ENCODE measurements at places on chromosomes 4 and X. TPM values are rescaled to one million over a fixed set of nuclear protein-coding genes. Genes with fewer than 3 reads are reported as not detected.

MGAT4D gene
- total RNA-seq, result not detected

DNA sequence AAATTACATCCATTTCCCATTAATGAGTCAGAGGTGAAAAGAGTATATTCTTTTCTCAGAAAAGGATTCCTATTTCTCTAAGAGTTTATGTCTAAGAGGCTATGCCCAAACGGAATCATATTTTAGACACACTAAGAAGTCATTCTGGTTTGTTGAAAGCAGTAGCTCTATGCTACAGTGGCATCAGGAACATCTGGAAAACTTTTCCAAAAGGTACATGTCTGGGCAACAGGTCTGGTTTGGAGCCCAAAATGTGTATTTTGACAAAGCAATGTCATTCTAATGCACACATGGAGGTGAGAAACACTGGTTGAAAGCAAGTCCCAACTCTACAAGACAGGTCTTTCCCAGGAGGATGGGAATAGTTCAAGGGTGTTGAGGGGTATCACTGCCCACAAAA lies 56.1 kb downstream of the APBB2 start:
- no peak for DNase-seq

DNA sequence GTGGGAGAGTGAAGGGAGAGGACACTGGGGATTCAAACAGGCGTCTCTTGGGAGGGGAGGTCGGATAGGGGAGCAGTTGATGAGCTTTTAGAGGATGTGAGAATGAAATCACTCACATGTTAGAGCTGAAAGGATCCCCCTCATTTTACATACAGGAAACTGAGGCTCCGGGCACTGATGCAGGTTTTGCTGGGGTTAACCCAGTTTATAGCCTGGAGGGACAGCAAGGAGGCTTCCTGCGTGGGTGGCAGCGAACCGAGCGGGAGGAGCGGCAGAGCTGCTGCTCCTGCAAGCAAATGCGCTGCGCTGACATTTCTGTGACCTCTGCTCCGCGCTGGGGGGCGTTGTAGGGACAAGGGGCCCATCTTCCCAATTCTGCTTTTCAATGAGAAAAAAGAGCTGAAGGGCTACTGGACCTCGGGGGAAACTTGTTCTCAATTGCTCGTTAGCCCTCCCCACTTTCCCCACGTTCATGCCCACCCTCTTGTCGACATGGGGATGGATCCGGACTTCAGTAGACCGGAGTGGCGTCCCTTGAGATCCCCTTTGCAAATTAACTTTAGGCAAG lies 1.2 kb upstream of the NEUROG2 start:
- DNase-seq, result no peak

TKTL2 gene
- total RNA-seq, result not detected

DNA sequence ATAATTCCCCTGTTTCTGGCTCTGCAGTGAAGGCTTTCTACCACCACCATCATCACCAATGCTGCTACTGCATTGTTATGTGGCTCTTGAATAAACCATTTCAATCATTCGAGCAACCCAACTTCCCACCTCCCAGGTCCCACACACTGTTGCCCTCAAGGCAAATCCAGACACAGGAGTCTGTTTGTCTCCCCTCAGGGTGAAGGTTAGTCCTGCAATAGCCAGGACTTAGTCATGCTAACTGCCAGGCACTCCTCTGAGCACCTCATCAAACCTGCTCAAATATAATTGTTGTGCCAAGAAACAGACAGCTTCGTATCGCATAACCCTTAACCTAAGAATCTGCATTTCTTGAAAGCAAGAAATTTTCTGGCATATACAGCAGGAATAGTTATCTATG lies 213.2 kb downstream of the KDR start:
- no peak for DNase-seq

- DNase-seq, result no peak
These were observed 348.8 kb upstream of the HS3ST1 start for GRCh38 chr4:11777447-11777846.

Measured in right cardiac atrium (tissue), 5 donors.